Astrocyte of the cerebellum (primary cell): ENCODE measurements at places on chromosomes 1 and 21.
A peak's percentile ranks its signal among the peaks of the same experiment; 100 is the strongest.

- DNase-seq, result no peak
Observed at GRCh38 chr1:98693385-98693784, 31.9 kb downstream of the SNX7 start.

GRCh38 chr1:40952744-40953315 is 26.7 kb upstream of the CTPS1 start:
- no peak for DNase-seq

GRCh38 chr1:160134791-160135572 is 16.4 kb upstream of the ATP1A4 start:
- no peak for DNase-seq

DNA sequence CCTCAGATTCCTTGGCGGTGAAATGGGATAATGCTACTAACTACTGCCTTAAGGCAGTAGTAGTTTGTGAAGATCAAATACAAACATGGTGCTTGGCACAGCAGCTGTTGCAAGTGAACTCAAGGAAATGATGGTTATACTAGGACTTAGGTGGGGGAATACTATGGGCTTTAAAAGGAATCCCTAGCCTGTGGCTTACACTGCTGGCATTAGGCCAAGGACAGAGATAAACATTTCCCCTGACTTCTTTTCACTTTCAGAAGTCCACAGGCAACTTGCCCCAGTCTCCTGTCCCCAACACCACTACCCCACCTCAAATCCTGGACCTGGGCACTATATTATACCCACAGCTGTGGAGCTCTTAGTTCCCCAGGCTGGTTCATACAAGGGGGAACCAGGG is 13.1 kb upstream of the VAMP4 start:
- DNase-seq, result no peak

DNA sequence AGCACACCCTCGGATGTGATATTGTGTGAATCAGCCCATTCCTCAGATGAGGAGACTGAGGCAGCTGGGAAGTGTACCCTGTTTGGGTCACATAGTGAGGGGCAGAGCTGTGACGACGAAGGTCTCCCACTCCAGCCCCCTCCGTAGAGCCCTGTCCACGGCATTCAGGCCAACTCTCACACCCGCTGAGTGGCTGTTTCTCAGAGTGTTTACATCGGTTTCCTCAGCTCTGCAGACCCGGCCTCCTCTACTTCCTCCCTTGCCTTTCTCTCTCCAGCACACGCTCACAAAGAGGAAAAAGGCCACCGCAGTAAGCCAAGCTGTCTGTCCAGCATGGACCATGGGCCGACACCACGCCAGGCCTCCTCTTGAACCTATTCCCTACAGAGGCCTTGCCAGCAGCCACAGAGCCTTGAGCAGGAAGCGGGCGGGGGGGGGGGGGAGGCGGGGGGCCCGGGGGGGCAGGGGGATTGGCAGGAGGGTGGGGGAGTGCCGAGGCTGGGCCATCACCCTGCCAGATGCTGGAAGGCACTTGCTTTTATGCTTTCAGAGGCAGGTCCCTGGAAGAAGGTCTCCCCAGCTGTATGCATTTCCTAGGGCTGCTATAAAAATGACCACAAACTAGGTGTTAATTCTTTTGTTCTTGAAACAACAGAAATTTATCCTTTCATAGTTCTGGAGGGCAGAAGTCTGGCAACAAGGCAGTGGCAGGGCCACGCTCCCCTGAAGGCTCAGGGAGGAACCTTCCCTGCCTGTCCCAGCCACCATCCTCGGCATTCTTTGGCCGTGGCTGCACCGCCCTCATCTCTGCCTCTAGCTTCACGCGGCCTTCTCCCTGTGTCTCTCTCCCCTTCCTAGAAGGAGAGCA is 178.4 kb downstream of the PSMG1 start:
- DNase-seq, result peak; percentile 32

GRCh38 chr1:71721532-71721931 is 560.8 kb downstream of the NEGR1 start:
- no peak for DNase-seq

- DNase-seq, result no peak
Observed at GRCh38 chr1:70718086-70718630, 307.1 kb downstream of the CTH start.

DNA sequence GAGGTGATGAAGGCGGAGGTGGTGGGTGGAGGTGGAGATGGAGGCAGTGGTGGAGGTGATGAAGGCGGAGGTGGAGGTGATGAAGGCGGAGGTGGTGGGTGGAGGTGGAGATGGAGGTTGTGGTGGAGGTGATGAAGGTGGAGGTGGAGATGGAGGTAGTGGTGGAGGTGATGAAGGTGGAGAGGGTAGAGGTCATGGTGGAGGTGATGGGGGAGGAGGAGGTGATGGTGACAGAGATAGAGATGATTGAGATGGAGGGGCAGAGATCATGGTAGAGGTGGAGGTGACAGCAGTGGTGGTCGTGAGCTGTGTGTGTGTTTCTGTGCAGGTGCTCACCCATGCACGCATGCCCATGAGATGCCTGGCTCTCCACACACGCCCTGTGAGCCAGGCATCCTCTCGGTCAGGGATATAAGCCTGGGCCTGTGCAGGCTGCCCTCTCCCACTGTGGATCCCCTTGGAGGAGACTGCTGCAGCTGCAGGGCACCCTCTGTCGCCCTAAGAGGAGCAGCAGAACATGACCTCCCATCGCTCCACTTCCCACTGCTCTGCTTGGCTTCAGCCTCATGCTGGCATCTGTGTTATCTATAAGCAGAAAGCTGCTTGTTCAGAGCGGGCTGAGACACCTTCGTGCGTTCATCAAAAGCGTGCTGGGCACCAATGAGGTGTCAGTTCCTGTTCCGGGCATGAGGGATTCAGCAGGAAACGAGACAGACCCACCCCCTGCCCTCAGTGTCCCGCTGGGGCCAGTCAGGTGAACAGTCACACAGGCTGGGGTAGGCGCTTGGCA is 20.5 kb upstream of the NPHP4 start:
- DNase-seq, result no peak

GRCh38 chr1:184903111-184903692 is 71.1 kb downstream of the NIBAN1 start:
- no peak for DNase-seq

DNA sequence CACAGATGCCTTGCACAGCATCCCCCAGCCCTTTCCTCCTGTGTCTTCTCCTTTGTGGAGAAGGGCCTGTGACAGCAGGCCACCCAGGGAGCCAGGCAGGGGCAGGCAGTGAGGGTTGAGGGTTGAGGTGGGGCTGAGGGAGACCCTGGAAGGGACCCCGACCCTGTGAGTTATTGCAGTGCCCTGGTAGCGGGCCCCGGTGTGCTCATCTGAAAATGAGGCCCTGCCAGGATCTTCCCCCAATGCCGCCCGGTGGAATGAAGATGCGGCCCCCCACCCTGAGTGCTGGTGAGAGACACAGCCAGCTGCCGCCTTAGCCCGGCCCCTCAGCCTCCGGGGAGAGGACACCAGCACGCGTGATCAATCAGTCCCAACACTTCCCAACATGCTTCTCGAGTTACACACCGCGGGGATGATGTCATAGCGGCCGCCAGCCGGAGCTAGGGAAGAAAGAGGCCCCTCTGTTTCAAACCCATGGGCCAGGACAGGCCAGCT is 36.2 kb upstream of the ACTRT2 start:
- no peak for DNase-seq

DNA sequence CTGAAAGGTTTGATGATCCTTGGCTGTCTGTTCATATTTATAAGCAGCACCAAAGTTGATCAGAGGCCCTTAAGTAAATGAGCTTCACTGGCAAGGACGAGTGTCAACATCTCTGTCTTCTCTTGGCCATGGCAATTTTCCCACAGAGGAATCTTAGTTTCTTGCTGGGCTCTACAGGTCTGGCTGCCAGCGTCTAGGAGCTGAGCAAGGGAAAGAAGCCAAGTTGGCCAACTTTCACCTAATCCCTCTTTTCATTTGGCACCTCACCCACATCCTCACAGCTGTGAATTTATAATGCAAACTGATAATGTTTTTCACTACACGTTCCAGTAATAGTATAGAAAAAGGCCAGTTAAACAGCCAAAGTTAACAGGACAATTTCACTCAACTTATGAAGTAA is 99.0 kb upstream of the LBR start:
- DNase-seq, result no peak

DNA sequence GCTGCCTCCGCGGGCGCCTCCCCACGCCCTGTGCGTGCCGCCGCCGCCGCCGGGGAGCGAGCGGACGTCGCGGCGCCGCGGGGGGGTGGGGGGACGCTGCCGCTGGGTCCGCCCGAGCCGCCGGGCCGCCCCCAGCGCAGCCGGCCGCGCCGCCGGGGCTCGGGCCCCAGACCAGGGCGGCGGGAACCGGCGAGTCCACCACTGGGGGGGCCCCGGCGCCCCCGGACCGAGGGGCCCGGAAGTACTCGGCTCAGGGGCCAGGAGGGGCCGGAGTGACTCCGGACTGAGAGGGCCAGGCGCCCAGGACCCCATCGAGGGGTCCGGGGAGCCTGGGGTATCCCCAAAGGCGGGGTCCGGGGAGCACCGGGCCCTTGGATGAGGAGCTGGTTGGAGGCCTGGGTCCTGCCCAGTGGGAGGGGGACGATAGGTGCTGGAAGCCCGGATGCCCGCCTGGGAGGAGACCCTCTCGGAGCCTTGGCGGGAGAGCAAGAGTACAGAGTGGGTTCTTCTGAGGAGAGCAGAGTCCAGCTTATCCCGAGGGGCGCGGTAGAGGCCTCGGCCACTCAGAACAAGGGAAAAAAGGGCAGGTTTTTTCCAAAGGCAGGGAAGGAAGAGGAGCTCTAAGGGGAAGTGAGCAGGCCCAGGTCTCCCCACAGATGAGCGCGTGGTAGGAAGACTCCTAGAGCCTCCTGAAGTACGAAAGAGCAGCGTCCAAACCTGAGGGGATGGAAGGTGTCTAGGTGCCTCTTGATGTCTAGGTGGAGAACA is 556 bp downstream of the GMEB1 start:
- no peak for DNase-seq

DNA sequence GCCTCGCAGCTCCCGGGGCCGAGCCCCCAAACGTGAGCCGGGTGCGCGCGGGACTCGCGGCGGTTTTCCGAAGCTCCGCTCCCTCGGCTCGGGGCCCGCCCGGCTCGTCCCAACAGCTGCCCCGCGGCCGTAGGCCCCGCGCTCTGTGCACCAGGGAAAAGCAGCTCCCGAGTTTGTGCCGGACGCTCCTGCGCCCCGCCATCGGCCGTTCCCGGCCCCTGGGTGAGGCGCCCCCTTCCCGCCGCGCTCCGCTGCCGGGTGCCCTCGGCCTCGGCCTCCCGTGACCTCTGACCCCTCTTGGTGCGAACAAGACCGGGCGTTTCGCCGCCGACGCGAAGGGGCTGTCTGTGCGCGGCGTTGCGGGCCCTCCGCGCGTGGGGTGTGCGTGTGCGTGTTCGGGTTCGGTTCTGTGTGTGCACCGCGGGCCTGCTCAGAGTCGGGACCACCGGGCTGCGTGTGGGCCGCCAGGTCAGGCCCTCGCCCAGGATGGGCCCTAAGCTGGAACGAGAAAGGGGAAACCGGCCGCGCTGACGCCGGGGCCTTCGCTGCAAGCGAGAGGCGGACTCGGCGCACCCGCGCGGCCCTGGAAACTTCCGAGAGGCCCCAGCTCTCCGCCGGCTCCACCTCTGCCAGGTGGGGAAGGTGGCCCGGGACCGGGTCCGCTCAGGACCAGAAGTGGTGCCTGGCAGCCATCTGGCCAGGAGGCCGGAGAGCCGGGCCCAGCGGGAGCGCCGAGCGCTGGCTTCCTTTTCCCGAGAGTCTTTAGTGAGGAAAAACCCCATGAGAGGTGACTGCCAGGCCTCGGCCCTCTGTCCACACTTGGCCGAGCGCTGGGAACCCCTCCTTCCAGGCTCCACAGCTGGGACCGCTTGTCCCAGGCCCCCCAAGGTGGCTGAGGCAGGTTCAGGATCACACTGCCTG is 1.9 kb downstream of the PRDM16 start:
- no peak for DNase-seq

- DNase-seq, result no peak
Observed at GRCh38 chr1:31627301-31627929, 9.9 kb downstream of the HCRTR1 start.

- DNase-seq, result no peak
Observed at GRCh38 chr1:150995896-150996295, 10.8 kb downstream of the MINDY1 start.

- DNase-seq, result no peak
Observed at GRCh38 chr1:48017716-48018115, 20.5 kb upstream of the TRABD2B start.

DNA sequence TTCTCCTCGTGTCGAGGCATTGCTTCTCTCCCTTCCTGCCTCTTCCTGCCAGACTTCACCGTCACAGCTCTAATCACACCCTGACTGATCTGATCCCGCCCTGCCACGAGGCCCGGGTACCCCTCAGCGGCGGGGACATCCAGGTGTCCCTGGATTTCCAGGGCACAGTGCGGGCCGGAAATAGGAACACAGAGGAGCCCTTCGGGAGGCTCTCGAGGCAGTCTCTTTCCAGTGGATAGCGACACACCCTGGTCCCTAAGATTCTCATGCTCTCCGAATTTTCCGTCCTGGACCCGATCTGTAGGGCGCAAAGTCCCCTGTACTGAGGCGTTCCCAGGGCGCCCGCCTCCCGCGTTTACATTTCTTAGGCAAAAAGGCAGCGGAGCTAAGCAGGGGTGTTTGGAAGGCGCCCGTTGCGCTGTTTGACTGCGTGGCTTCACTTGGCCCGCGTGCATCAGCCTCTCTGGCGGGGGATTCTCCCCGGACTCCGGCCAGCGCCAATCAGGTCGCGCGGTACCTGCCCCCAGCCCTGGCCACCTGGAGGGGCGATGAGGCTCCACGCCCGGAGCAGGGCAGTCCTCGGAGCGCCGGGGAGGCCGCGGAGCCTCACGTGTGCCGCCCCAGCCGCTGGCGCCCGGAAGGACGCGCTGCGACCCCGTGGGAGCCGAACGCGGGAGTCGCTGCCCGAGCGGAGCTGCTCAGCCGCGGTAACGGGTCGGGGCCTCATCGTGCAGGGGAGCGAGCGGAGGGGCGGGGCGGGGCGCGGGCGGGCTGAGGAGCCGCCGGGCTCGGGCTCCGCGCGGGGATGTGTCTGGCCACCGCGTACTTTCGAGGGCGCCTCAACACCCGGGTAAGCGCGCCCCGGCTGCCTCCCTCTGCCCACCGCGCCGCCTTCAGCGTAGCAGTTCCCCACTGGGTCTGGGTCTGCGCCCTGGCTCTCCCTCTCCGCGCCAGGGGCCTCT is at the start of gene FAM163A:
Gene FAM163A (plus strand): TSS at position 575 of the 962 bp plus-strand sequence. CDS start 69,807 bp downstream, outside the sequence.
- no peak for DNase-seq

DNA sequence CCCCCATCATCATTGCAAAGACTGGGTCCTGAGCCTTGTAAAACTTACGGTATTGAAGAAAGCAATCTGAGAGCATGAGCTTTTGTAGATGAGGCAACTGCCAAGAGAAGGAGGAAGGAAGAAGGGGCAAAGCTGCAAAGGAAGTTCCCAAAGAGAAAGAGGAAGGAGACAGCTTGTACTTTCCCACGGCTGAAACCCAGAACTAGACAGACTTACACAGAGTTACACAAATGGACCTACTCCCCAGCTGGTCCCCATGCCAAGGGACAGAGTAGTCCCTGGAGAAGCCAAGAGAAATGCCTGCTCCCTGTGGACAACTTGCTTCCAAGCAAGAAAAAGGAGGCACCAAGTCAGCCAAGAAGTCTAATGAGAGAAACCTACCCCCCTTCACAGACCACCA is 22.6 kb downstream of the SLC5A9 start:
- no peak for DNase-seq

DNA sequence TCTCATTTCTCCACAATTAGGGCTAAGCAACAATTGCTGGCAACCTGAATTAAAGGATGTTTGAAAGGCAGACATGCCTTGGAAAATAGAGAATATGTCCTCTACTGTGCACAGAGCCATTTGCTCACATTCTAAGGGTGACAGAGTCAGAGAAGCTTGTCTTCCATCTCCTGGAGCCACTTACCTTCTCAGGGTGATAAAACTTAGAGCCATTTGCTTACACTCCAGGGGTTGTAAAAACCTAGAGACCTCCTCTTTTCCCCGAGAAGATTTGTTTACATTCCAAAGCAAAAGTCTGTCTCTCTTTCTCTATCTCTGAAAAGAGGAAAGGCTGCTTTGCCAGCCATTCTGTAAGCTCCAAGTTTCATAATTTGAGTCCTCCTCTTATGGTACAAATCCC is 61.3 kb downstream of the LBR start:
- no peak for DNase-seq
